Fibroblast of skin of back (primary cell): ENCODE measurements at places on chromosomes 16 and 17.

GRCh38 chr17:38667099-38667786 is 7.5 kb downstream of the EPOP start:
- DNase-seq, result peak; percentile 68

DNA sequence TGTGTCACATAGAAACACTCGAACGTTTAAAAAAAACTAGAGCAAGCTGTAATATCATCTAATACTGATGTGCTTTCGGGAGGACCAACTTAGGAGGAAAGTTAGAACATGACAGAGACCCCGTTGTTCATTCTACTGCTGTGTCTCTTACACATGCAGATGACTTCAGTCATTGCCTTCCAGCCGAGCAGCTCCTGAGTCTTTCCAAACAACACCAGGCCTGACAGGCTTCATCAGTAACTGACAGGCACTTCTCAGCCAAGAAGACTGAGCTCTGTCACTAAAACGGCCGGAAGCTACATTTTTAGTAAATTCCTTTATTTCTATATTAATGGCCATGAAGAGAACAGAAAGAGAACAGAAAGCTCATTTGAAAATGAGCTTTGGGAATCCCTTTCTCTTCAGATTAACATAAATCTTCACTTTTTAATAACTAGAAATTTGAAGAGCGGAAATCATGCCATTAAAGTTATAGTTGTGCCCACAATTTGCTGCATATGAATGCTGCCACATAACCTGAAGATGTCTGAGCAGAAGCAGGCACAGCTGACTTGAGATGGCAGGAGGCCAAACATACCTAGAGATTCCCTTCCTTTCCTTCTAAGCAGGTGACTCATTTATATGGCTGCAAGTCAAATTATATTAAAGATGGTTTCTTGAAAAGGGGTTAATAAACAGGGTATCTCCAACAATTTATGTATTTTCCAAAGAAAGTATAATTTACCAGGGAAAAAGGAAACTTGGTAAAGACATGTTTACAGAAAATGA is 148.9 kb downstream of the ITFG1 start:
- DNase-seq, result peak; percentile 6

- DNase-seq, result no peak
Measured at GRCh38 chr16:1141191-1141590, 11.7 kb upstream of the CACNA1H start.

DNA sequence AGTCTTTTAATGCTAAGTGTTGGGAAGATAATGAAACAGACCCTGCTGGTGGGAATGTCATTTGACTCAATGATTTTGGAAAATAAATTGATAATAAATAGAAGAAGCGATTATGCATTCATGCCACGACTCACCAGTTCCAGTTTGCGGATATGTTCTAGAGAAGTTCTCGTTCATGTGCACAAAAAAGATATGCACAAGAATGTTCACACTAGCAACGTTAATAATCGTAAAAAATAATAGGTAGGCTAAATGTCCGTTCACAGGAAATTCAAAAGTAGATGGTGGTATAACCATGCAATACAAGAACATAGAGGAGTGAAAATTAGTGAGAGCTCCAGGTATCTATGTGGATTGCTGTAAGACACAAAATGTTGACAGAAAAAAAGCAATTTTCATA is 59.8 kb downstream of the NACA2 start:
- no peak for DNase-seq

GRCh38 chr17:40516581-40517285 is 15.3 kb upstream of the TNS4 start:
- DNase-seq, result peak; percentile 56
